ENCODE measurements at places on chromosomes 12 and 14.
A peak's percentile ranks its signal among the peaks of the same experiment; 100 is the strongest.

- no peak for DNase-seq
Observed at GRCh38 chr12:127761880-127762279, 505.1 kb upstream of the TMEM132C start.

DNA sequence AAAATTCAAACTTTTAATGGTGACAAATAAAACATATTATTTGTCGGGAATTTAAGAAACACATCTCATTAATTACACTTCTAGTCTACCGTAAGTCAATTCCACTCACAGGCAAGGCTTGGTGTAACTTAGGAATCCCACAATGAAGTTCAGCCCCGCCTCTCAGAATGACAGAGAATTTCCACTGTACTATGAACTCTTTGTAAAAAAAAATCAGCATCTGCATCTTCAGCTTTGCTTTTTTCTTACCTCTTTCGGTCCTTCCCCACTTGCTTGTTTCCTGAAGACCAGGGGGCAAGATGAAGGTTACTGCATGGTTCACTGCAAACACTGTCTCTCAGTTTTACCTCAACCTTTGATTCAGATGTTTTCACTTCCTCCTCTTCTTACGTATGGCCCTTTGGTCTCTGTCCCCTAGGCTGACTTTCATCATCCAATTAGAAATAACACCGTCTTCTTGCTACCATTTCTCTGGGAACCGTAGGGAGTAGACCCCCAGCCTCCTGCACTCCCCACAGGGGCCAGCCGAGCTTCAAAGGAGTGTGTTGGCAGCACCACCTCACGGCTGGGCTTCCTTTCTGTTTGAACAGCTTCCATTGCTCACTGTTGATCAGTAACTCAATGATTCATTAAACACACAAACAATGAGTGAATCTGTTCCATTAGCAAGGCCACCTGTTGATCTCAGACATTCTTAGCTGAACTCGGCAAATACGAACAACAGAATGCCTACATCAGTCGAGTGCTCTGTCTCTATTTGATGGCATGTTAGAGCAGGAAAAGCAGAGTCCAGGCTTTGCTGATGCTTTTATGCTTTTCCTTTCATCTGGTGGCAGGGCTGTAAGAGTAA lies 343.0 kb downstream of the BMP4 start:
- no peak for DNase-seq

GRCh38 chr14:76328457-76329137 lies 47.3 kb upstream of the ESRRB start:
- DNase-seq: no peak

- DNase-seq: no peak
Observed at GRCh38 chr14:32256576-32256975, 53.5 kb upstream of the RNU6-8 start.

- no peak for DNase-seq
Observed at GRCh38 chr12:89827592-89827991, 119.0 kb upstream of the ATP2B1 start.

GRCh38 chr14:100748403-100748802 lies 21.7 kb downstream of the DLK1 start:
- no peak for DNase-seq

GRCh38 chr14:70907996-70908934 lies 1.0 kb downstream of the PCNX1 start:
- DNase-seq: peak; percentile 34

DNA sequence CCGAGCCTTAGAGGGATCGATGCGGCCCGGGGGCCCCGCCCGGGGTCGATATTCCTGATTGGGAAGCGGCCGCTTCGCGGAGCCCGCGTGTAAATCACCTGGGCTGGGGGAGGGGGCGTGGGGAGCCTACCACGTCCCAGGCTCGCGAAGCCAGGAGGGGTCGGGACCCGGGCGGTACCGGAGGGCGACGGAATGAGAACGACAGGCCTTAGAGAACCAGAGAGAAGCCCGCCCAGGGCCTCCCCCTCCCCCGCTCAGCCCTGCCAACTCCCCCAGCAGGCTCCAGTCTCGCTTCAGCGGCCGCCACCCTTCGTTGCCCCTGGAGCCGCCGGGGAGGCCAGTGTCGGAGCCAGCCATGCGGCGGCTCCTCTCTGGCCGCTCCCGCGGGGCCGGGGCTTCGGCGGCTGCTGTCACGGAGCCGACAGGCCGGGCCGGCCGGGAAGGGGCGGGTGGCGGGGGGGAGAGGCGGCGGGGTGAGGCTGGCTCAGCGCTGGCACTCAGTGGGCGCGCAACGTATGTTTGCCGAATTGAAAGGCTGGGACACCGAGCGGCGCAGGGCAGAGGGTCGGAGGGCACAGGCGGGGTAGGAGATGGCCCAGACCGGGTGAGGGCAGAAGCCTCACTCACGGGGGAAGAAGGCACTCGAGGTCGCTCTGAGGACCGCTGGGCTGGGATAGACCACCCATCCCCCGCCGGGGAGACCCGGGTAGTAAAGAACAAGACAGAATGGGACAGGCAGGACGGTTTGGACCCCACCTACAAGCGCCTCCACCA lies 1.4 kb upstream of the DNAJC22 start:
- DNase-seq: peak; percentile 49

- no peak for DNase-seq
Observed at GRCh38 chr12:42502682-42503081, 86.9 kb downstream of the PRICKLE1 start.

- no peak for DNase-seq
Observed at GRCh38 chr12:122406701-122407164, 15.7 kb downstream of the CLIP1 start.

DNA sequence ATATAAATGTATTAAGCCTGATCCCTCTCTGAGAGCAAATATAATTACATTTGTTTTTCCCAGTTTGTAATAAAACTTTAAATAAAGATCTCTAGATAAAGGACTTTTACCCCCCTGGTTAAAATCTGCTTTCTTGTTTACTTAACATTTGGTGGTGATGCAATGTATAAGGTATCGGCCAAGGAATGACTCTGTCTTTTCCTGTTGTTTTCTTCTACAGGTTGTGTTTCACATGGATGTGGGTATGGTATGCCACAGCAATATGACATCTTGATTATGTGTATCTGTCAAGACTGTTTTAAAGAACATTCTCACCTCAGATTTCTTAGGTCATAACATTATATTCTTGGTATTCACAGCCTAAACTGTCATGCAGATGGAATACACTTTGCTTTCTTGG lies 210.6 kb upstream of the NOVA1 start:
- no peak for DNase-seq

GRCh38 chr14:76777721-76778120 lies 16.5 kb downstream of the VASH1 start:
- DNase-seq: no peak

- no peak for DNase-seq
Observed at GRCh38 chr12:92098594-92099380, 46.9 kb downstream of the BTG1 start.

DNA sequence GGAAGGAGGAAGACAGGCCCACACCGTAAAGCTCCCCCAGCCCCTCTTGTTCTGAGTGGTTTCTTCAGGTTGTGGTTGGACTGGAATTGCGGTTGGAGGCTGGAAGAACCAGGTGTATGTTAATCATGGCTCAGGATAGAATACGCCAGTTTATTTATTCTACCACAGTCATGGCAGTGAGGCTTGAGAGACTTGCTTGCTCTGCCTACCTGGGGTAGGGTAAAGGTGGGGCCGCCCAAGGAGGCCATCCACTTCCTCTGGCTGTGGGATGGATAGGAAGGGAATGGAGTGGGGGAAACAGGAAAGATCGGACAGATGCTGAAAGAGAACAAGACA lies 8.1 kb downstream of the SHMT2 start:
- no peak for DNase-seq

- DNase-seq: peak; percentile 41
Observed at GRCh38 chr14:106372870-106373652, 846.7 kb downstream of the TMEM121 start.

DNA sequence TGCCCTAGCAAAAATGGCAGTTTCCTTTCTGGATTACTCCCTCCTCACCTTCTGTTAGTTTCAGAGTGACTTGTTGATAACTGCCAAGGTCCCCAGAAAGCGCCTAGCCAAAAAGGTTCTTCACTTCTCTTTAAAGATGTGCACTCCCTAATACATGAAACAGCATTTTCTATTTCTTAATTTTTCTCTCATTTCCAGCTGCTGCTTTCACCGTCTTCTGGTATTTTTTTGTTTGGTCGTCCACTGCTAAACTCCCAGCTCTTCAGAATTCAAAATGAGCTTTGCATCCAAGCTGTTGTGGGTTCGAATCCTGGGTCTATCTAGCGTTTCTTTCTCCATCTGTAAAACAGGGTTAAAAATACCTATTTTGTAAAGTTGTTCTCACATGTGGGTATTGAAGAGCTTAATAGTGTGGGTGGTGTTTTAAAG lies 397 bp upstream of the BORCS5 start:
- DNase-seq: no peak

GRCh38 chr12:87198181-87198580 lies 831.0 kb downstream of the C12orf50 start:
- no peak for DNase-seq

GRCh38 chr14:104650057-104650980 lies 39.1 kb upstream of the INF2 start:
- peak; percentile 47 for DNase-seq

GRCh38 chr14:64573109-64573508 lies 23.3 kb downstream of the PPP1R36 start:
- no peak for DNase-seq

- DNase-seq: no peak
Observed at GRCh38 chr14:89000007-89000942, 175.8 kb downstream of the TTC8 start.

Data from NCI-H2081 (cell line).